SK-N-SH (cell line): ENCODE measurements at places on chromosomes 1 and 21. TPM values are rescaled to one million over a fixed set of nuclear protein-coding genes. Genes with fewer than 3 reads are reported as not detected.

DNA sequence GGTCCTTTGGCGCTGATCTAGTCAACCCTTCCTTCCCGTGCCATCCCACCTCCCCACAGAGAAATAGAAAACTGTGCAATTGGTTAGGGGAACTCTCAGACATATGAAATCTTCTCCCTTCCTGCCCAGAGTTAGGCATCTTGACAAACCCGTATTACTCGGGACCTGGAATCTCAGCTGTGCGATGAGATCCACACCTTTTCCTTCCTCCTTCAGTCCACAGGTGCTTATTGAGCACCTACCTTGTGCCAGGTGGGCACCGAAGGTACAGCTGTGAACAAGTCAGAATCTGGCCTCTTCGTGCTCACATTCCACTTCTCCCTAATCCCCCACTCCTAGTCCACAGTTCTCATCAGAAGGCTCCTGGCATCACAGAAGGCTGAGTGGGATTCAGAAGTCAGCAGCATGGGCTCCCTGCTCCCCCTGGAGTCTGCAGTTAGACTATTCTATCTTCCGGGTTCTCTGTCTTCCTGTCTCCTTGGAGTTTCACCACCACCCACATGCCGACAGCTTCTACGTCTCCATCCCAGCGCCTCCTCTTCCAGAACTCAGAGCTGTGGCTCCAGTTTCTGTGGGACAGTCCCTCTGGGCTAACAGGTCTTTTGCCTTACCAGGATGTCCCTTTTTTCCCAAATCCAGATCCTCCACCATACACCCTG is 23.0 kb downstream of the KNCN start:
- H3K4me1 ChIP-seq: no peaks in the 10 kb centered on the region; the same call in 1 of the 2 replicates
- H3K36me3 ChIP-seq: no peaks in the 10 kb centered on the region
- H3K27ac ChIP-seq: no peak overlapping the region
- H3K4me3 ChIP-seq: no peak overlapping the region; the same call in 1 of the 2 replicates
- no peaks in the 10 kb centered on the region; the same call in 1 of the 2 replicates for H3K27me3 ChIP-seq

BTG2 gene
- polyA plus RNA-seq: 26.2 and 33.5 TPM in 2 replicates

- no peak overlapping the region for H3K4me3 ChIP-seq
- no peak for DNase-seq
These were observed 1.5 kb upstream of the CD48 start for GRCh38 chr1:160713161-160713560.

- no peaks in the 10 kb centered on the region for H3K27me3 ChIP-seq
- no peaks in the 10 kb centered on the region for H3K36me3 ChIP-seq
- no peak overlapping the region for H3K4me3 ChIP-seq
- H3K27ac ChIP-seq: no peak overlapping the region
- 0 out of 2 replicates have a peak, but pooled peaks cover 8% of the 10 kb centered on the region for H3K4me1 ChIP-seq
- DNase-seq: no peak
These were observed 4.1 kb upstream of the TRAF3IP3 start for GRCh38 chr1:209751627-209752231.

S100A8 gene
- not detected in 2 replicates for polyA plus RNA-seq

KRTAP11-1 gene
- not detected in 2 replicates for polyA plus RNA-seq

GRCh38 chr1:91707114-91707889 is 178.6 kb downstream of the TGFBR3 start:
- H3K4me1 ChIP-seq: no peaks in the 10 kb centered on the region
- no peaks in the 10 kb centered on the region for H3K36me3 ChIP-seq
- peaks cover 8% of the 10 kb centered on the region; the same call in 1 of the 2 replicates for H3K27me3 ChIP-seq
- no peak overlapping the region for H3K4me3 ChIP-seq
- no peak overlapping the region for H3K27ac ChIP-seq

RNU1-3 gene
- not detected in 2 replicates for polyA plus RNA-seq
